Mesenteric fat pad (tissue), 1 donor: ENCODE measurements at places on chromosomes 5 and 9. TPM values are rescaled to one million over a fixed set of nuclear protein-coding genes. Genes with fewer than 3 reads are reported as not detected.
A peak's percentile ranks its signal among the peaks of the same experiment; 100 is the strongest.

Gene PLK2
- 23.7 TPM for total RNA-seq

Gene DUSP1
- 1,666 TPM for total RNA-seq

Gene INSL6
- not detected for total RNA-seq

Gene PCDHA9
- total RNA-seq: 0.22 TPM

Gene PDCD1LG2
- total RNA-seq: 3.6 TPM

Gene DNM1
- 24.1 TPM for total RNA-seq

Gene RLN1
- not detected for total RNA-seq

Gene KCTD16
- total RNA-seq: 0.32 TPM

Gene B4GALT1
- total RNA-seq: 115 TPM

Gene SH3TC2
- total RNA-seq: 0.64 TPM

- no peak for DNase-seq
Observed at GRCh38 chr9:121266906-121267650, 884 bp upstream of the GSN start.

GRCh38 chr5:153796527-153796926 is 242.2 kb downstream of the FAM114A2 start:
- DNase-seq: no peak

GRCh38 chr5:91288118-91288916 is 94.8 kb downstream of the ARRDC3 start:
- DNase-seq: no peak

DNA sequence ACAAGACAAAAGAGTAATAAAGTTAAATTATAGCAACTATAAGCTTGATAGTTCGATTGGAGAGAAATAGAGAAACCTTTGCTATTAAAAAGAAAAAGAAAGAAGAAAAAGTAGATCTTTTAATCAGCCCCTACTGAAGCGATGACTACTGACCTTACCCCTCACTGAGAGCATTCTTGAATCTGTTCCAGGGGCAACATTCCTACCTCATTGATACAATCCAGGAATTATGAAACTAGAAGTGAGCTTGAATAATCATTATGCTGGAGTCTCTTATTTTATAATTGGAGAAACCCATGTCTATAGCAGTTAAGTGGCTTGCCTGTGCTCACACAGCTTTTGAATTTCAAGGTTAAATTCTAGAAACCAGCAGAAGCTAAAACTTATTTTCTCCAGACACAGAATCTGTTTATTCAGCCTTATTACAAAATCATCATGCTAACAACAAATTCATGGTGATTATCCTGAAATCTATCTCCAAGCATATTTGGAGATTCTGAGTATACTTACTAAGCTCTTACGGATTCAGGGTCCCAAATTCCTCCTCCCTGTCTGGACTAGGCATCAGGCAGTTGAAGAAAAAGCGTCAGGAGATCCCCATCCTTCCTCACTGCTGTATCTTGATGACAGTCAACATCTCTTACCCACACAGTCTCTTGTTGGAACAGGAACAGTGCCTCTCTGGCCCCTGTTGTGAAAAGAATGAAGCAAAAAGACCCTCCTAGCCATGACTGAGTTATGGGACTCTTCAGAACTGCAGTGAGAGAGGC is 547.6 kb upstream of the WWC1 start:
- no peak for DNase-seq

GRCh38 chr5:110257971-110258370 is 468.5 kb downstream of the TMEM232 start:
- no peak for DNase-seq

GRCh38 chr5:162487528-162488525 is 420.3 kb downstream of the GABRG2 start:
- no peak for DNase-seq

DNA sequence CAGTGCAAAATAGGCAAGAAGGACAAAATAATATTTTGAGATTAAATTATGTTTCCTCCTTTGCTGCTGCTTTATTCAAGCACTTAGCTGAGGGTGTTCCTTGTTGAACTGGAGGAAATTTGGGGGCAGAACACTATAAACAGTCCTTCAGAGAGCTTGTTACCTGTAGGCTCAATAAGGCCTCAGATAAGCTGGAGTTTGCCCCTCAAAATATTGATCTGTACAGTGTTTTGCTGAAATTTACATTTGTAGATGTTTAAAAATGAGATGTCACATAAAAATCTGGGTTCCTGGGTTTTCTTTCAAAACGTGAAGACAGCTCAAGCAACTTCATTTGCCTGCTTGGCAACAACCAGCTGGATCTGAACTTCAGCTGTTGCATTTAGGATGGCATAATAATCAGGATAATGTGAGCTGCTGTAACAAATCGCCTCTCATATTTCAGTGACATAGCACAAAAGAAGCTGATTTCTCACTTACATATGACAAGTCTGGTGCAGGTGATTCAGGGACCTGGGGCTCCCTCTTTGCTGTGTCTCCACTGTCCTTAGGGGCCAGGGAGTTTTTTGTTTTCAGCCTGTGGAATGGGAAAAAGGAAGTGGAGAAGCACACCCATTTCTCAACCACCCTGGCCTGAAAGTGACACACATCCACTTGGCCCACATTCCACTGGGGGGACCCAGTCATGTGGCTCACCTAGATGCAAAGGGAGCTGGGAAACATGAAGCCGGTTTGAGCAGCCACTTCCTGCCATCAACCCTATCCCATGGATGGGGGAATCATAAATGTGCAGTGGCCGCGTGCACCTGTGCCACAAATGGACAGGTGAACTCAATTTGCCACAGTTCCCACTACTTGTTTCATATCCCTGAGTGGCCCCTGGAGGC is 2.4 kb upstream of the PSAT1 start:
- no peak for DNase-seq

- no peak for DNase-seq
Observed at GRCh38 chr9:107378006-107378405, 94.9 kb downstream of the RAD23B start.

- no peak for DNase-seq
Observed at GRCh38 chr5:5018578-5018970, 121.6 kb upstream of the ADAMTS16 start.

GRCh38 chr5:133520991-133521706 is 91.2 kb downstream of the FSTL4 start:
- no peak for DNase-seq

DNA sequence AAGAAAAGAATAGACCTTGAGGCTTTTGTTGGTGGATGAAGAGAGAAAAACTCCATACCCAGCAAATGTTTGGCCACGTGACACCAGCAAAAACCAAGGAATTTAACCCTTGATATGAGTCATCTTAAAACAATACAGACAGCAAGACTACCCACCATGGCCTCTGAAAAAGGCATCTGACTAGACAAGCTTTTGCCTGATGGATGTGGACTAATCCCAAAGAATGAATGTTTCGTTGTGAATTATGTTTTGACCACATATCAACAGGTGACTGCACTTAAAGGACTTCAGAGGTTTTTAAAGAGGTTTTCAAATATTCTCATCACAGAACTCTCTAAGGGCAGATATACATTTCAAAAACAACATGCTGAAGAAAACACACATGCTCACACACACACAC is 33.0 kb upstream of the SLC1A3 start:
- no peak for DNase-seq

GRCh38 chr9:9222730-9223129 is 1390.1 kb downstream of the PTPRD start:
- no peak for DNase-seq

GRCh38 chr5:150931368-150931965 is 26.7 kb upstream of the ZNF300 start:
- DNase-seq: no peak

DNA sequence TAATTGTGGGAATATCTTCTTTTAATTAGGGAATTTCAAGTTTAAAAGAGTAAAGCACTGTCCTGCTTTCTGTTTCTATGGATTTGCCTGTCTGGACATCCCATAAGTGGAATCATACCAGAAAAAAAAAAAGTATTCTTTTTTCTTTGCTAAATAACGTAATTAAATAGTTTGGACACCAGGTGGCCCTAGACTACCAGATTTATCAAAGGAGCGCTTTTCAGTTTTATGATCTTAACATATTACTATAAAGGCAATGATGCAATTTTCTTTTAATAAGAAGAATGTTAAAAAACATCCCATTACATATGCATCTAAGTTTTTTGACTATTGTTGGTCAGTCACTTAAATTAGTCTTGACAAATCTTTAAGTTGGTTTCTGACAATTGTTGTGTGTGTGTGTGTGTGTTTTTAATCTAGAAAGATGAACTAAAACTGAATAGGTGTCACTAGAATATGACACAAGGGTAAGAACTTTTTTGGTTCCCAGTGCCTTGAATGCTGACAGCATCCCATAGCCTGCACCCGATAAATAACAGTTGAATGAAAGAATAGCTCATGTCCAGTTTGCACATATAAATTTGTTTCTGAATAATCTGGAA is 49.5 kb downstream of the C5orf22 start:
- DNase-seq: no peak

- DNase-seq: peak; percentile 89
Observed at GRCh38 chr9:21965401-21965951, 28.7 kb downstream of the CDKN2A start.

DNA sequence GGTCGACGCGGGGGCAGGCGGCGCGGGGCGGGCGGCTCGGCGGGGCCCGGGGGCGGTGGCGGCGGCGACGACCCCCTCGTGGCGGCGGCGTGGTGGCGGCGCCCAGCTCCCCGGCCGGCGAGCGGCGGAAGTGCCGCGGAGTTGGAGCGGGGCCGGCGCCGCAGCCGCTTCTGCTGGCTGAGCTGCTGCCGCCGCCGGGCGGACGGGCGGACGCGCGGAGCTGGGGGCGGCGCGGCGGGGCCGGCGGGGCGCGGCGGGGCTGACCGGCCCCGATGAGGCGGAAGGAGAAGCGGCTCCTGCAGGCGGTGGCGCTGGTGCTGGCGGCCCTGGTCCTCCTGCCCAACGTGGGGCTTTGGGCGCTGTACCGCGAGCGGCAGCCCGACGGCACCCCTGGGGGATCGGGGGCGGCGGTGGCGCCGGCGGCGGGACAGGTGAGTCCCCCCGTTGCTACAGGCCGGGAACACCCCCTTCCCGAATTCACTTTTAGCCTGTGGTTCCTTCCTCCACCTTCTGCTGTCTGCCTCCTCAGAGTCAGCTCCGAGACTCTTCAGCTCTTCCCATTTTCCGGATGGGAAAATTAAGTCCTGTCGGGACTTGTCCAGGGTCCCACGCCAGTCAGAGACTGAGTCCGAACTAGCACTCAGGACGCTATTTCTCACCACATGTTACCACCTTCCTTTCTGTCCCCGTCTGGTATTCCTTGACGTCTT is at the start of gene GALNT10:
TSS of gene GALNT10 (plus strand) at position 139 of the 710 bp plus-strand sequence. CDS start at position 273, 134 bp downstream.
- no peak for DNase-seq

DNA sequence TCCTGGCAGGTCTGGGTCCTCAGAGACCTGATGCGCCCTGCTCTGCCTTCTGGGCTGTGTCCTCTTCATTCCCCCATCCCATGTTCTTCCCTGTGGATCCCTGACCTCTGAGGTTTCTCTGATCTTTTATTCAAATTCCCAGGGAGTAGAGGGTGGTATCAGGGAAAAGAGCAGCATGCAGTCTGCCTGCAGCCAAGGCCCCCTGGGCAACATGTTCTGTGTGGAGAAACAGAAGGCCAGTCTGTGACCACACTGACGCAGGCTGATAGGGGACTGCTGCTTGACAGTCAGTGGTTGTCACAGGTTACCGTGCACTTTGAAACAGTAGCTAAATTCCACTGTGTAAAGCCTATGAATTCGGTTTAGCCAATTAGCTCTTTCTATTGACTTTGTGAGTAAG is 156.6 kb upstream of the IRX2 start:
- DNase-seq: peak; percentile 37

DNA sequence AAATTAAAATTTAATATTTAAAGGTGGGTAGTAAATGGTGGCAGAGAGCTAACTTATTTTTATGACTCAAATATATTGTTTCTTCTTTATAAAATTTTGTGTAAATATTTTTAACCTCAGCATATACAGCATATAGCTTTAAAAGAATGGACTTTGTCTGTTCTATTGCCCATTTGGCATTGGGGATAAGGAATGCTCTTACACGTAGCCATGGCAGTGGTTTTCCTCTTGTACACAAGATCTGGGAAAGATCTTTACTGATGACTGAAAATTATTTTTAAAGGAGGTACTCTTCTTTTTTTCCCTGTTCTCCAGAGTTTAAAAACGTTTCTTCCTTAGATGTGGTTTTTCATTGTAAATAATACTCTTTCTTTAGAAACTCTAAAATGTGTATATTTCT is 75.0 kb downstream of the PBX3 start:
- DNase-seq: no peak

DNA sequence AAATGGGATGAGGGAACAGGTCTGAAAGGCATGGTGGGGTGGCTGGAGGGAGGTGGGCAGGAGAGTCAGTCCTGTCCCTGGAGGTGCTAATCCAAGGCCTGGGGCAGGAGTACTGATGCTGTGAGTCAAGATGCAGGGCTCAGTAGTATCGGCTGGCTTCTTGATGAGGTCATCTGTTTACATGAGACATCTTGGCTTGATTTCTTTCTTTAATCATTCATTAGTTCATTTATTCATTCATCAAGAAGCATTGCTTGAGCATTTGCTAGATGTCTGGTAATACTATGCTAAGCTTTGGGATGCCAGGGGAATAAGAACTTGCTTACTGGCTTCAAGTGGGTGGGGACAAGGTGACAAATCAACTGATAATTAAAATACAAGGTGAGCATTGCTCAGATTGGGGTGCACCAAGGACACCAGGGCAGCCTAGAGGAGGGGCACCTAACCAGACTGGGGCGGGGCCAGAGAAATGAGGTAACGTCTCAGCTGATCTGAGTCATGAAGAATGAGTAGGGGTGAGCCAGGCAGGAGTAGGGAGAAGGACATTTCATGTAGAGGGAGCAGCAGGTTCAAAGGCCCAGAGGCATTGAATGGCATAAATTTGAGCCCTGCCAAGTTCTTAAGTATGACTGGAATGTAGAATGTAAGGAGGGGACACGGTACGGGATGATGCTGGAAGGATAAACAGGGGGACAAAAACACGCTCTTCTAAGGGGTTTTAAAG is 88.8 kb downstream of the EGFLAM start:
- DNase-seq: no peak

GRCh38 chr9:136204838-136205706 is at the start of gene LHX3:
LHX3 (minus strand) TSS chr9:136205128; CDS start chr9:136205012, 116 bp downstream.
- DNase-seq: no peak

GRCh38 chr5:2563046-2563445 is 188.4 kb downstream of the IRX2 start:
- no peak for DNase-seq

GRCh38 chr9:6006749-6007057 is 8.7 kb downstream of the RANBP6 start:
- no peak for DNase-seq

DNA sequence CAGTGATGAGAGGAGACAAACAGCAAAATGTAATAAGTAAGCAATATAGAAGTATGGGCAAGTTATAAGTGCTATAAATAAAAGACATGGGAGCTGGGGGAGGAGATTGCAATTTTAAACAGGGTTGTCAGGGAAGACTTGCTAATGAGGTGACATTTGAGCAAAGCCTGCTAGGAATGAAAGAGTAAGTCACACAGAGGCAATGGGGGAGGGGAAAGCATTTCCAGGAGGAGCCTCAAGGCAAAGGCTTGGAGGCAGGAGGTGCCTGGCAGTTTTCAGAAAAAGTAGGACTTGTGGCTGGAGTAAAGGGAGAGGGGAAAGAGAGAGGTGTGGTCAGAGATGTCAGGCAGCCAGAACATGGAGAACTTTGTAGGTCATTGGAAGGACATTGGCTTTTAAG is 124.4 kb upstream of the NMUR2 start:
- no peak for DNase-seq
